ENCODE measurements at places on chromosomes 4 and X.

DNA sequence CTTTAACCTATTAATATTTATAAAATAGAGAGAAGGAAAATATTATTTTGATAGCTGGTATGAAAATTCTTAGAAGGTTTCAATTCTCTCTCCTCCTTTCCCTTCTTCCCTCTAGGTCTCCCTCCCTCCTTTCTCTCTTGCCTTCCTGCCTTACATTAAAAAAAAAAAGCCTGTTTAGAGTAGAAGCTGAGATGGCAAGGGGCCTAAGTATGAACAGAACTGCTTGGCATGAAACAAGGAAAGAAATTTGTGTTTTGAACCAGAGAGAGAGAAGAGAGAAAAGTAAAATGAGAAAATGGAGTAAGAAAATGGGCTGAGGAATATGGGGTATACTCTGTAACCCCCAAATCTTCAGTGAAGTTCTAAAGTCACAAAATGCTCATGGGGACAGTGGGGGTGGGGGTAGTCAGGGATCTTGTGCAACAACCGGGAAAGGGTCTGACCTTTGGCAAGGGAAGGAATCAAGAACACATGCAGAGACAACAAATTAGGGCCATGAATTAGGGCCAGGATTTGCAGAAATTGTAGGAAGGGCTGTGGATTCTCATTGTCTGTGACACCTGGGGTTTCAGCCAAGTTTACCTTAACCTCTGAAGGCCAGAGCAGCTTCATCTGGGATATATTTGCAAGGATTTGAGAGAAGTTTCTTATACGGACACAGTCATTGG lies 30.6 kb downstream of the SUPT20HL2 start:
- no peak for DNase-seq

DNA sequence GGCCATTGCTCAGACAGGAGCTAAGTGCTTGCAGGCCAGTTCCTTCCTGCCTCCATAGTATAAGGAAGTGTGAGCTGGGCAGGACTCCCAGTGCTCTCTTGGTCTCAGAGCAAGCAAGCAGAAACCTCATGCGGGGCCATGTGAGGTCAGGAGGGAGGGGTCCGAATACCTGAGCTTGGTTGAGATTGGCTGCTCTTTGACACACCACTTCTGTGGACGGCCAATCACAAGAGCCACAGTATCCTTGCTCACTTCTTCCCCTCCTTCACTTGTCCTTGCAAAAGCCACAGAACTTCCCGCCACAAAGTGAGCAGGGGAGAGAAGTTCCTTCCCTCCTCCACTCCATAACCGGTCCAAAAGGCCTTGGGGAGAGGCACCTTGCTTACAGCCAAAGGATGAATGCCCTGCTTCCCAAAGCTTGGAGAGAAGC lies 56.7 kb downstream of the PRPS1 start:
- peak; percentile 31 for DNase-seq

GRCh38 chr4:118797558-118798142 lies 38.3 kb downstream of the SEC24D start:
- DNase-seq = peak; percentile 39

DNA sequence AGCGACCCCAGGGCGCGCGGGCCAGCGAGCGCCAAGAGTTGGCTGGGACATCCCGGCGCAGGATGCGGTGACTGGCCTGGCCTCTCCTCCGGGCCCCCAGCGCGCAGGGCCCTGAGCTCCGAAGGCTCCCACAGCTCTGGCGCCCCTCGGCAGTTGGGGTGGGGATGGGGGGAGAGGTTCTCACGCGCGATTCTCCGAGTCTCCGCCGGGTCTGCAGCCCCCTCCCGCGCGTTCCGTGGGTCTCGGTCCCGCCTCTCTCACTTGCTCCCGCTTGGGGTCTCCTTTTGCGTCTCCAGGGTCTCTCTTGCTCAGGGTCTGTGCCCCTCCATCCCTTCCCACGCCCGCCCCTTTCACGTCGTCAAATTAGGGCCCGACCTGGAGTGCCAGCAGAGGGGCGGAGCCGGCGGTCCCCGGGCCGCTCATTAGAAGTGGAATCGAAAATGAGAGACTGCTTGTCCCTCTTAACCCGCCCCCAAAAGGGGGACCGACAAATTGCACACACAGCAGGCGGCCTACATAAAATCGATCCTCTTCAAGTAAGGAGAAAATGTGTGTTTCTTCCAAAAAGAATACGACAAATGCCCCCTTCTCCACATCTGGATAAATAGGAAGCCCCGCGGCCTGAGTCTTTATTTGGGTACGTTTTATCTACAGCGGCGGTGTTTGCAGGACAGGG lies 877 bp upstream of the NKX1-1 start:
- no peak for DNase-seq

DNA sequence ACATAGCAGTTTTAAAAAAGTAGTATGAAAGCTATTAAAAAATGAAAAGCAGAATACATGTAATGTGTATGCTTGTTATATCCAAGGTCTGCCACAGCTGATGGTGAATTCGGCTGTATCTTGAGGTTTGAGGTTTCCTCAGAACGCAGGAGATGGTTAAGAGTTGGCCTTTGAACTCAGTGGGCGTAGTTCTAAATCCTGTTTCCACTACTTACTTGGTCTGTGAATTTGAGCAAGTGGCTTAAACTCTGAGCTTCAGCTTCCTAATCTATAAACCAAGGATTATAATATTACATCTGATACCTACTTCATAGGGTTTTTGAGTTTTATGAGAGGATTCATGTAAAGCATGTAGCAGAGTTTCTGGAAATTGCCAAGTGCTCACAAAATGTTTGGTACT lies 125.2 kb downstream of the STIM2 start:
- no peak for DNase-seq

- peak; percentile 15 for DNase-seq
Measured at GRCh38 chr4:142663828-142664227, 182.3 kb downstream of the INPP4B start.

- no peak for DNase-seq
Measured at GRCh38 chr4:2839060-2839459, 4.6 kb upstream of the ADD1 start.

DNA sequence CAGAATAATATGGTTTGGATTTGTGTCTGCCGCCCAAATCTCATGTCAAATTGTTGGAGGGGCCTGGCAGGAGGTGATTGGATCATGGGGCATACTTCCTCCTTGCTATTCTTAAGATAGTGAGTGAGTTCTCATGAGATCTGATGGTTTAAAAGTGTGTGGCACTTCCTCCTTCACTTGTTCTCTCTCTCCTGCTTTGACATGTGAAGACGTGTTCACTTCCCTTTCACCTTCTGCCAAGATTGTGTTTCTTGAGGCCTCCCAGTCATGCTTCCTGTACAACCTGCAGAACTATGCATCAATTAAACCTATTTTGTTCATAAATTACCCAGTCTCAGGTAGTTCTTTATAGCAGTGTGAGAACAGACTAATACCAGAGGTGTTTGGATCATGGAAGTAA lies 325.7 kb upstream of the GIMD1 start:
- DNase-seq = no peak

GRCh38 chr4:122131562-122132157 lies 20.5 kb upstream of the BLTP1 start:
- DNase-seq = no peak

DNA sequence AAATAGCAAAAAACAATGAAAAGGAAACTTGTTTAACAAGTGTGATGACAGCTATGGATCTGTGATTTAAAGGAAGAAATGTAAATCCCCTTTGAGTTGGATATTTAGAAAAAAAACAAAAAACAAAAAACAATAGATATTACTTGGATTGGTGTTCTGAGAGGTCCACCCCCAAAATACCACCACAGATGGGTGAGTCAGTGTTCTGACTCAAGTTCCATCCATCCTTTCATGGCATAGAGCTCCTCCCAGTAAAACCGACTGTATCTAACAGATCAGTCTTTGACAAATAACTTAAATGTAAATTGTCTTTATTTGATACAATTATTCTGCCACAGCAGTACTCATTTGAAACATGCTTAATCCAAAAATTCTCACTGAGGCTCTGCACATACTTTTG lies 27.4 kb downstream of the TMPRSS11B start:
- no peak for DNase-seq
